ENCODE measurements at places on chromosomes 5 and 9. TPM values are rescaled to one million over a fixed set of nuclear protein-coding genes. Genes with fewer than 3 reads are reported as not detected.
A peak's percentile ranks its signal among the peaks of the same experiment; 100 is the strongest.

GRCh38 chr5:166649676-166650075 is 1641.8 kb upstream of the WWC1 start:
- DNase-seq, result no peak

- peak; percentile 22 for DNase-seq
These were observed 241.9 kb downstream of the SAXO1 start for GRCh38 chr9:18791074-18791473.

The SGCD gene
- total RNA-seq, result 1.7 TPM

The IFNK gene
- total RNA-seq, result not detected

- DNase-seq, result no peak
These were observed 22.4 kb downstream of the CXXC5 start for GRCh38 chr5:139670369-139671095.

The PCDHGA6 gene
- total RNA-seq, result 0.07 TPM

- no peak for DNase-seq
These were observed 15.9 kb downstream of the TLR4 start for GRCh38 chr9:117720066-117720465.

DNA sequence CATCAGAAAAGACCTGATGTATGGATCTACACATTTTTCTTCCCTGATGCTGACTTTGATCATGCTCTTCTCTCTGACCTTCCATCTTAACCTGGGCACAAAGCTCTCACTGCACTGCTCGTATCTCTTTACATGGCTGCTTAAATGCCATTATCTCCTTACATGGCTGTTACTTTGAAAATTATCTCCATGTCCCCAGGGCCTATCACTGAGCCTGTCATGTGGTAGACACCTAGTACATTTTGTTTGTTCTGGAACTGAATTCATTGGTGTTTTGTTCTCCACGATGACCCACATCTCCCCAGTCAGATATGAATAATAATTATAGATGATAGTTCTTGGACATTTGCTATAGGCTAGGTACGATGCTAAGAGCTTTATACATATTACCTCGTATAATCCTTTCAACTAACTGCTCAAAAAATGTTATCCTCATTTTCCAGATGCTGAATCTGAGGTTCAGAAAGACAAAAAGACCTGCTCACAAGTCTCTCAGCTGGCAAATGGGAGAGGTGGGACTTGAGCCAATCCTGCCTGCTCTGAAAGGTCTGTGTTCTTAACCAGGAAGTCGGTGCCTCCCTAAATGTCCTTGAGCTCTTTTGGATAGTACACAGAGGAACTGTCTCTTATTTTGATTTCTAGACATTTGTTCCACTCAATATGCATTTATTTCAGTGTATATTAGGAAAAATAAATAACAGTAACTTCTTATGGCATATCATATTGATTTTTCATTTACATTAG is 9.8 kb upstream of the CPEB4 start:
- DNase-seq, result no peak

DNA sequence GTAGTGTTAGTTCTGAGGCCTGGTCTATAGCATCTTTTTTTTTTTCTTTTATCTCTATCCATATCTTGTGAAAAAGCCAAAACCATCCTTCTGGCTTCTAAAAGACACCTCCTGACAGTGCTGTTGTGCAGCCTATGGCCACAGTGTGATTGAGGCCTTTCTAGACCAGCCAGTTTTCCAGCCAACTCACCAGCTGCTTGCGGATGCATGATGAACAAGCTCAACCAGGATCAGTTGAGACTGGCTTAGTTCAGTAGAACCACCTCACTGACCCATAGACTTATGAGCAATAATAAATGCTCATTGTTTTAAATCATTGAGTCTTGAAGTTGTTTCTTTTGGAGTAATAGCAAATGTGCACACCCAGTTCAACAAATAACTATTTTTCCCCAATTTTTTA is 296.9 kb downstream of the FAM170A start:
- DNase-seq, result no peak

DNA sequence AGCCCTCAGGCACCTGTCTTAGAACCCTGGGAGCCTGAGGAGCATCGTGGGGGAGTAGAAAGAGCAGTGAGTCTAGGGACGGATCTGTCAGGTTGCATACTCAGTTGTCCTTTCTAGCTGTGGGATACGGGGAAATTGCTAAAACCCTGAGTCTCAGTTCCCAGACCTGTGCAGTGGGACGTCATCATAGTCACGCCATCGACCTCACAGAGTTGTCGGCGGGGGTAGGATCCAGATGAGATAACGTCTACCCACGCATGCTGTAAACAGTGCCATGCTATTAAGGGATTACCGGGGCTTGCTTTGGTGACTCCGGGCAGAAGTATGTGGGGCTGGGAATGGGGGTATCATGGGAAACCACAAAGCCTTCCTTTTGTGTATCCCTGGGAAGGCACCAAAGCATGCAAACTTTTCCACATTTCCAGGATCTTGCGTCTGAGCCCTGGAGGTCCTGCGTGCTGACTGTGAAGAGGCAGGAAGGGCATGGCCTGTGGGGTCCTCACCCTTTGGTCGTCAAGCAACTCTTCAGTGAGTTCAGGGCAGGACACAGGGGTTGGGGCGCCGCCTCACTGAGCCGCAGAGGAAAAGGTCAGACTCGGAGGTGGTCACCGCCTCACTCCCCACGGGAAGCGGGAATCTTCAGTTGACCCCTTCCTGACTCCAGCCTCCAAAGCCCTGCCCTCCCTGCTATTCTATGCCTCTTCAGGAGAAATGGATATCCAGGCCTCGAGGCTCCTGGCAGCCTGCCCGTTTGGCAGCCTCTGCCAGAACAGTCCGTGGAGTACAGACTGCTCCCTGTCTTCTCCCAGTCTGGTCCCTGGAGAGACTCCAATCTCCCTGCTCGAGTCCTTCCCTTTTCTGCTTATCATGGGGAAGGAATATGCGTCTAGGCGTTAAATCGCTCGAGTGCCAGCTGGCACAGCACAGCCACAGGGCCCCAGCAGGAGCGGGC is 186.8 kb upstream of the KLF9 start:
- DNase-seq, result peak; percentile 100

The KCNT1 gene
- total RNA-seq, result not detected

DNA sequence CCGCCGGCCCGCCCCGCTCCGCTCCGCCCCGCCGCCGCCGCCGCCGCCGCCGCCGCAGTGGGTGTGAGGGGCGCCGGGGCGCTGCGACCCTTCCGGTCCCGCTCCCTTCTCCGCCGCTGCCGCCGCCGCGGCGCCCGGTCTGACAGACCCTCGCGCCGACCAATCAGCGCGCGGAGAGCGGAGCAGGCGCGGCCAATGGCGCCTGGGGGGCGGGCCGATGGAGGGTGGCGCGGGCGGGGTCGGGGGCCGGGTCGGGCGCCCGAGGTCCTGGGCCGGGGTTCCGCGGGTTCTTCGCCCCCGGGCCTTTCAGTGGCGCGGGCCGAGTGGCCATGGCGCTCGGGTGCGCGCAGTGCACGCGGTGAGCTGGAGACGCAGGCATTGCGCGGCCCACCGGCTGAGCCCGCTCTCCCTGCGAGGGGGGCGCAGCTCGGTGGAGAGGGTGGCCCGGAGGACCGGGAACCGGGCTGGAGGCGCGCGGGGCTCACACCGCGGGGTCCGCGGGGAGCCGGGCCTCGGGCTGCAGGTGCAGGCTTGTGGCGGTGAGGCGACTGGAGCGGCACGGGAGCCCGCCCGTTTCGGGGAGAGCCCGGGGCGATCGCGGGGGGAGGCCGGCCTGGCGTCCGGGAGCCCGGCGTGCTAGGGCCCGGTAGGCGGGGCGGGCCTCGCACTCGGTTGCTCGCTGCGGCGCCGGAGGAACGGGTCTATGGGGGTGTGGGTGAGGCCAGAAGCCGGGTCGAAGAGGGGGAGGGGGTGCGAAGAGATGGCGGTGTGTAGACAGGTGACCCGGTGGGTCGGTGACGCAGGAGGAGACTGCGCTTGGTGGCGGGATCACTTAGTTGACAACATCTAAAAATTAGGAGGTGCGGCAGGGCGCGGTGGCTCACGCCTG is at the start of gene MAPK9:
MAPK9 (minus strand) TSS at position 141 of the 889 bp plus-strand sequence. CDS start 11,522 bp downstream, outside the sequence.
- peak; percentile 74 for DNase-seq

DNA sequence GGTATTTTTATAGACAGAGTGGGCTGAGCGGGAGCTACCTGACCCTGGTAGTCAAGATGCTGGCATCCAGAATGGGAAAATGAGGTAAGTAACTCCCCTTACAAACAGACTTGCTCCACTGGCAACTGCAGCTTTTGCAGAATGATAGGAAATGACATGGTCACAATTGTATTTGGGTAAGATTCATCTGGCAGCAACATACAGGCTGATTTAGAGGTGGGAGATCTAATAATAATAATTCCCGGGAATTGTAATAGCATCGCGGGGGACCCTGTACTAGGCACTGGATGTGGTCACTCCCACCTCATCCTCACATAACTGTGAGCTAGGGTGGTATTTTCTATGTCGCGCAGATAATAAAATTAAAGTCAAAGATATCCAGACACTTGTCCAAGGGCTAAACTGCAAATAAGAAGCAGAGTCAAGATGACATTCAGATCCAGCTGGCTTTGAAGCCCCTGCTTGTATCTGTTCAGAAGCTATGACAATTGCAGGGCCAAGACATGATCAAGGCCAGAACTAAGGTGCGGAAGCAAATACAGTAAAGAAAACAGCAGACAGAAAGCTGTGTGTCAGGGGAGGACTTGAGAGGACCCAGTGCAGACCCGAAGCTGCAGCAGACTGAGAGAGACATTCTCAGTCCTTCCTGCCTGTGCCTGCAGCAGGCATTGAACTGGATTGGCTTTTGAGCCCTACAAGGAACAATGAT is 507.2 kb downstream of the BNC2 start:
- no peak for DNase-seq

GRCh38 chr5:73911761-73912393 is 285.9 kb downstream of the ARHGEF28 start:
- no peak for DNase-seq

- DNase-seq, result no peak
These were observed 60.5 kb upstream of the GAS1 start for GRCh38 chr9:87007711-87008366.

- peak; percentile 82 for DNase-seq
These were observed 632 bp upstream of the PRKAA1 start for GRCh38 chr5:40798801-40799210.

The INVS gene
- total RNA-seq, result 11.9 TPM

DNA sequence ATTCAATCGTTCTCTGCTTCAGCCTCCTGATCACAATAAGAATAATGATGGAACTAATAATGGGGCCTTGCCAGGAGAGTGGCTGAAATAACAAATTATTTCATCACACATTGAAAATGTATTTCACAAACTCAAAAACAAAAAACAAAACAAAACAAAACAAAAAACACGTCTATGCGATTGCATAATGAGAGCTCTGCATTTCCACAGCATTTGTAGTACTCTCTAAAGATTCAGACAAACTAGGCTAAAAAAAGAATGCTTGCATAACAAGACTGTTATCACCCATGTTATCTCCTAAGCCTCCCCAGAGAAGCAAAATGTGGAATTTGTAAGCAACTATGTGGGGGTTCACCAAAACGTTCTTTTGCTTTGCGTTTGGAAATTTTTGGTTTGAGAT is 48.1 kb downstream of the PRELID2 start:
- no peak for DNase-seq

The PDZD2 gene
- 7.1 TPM for total RNA-seq

DNA sequence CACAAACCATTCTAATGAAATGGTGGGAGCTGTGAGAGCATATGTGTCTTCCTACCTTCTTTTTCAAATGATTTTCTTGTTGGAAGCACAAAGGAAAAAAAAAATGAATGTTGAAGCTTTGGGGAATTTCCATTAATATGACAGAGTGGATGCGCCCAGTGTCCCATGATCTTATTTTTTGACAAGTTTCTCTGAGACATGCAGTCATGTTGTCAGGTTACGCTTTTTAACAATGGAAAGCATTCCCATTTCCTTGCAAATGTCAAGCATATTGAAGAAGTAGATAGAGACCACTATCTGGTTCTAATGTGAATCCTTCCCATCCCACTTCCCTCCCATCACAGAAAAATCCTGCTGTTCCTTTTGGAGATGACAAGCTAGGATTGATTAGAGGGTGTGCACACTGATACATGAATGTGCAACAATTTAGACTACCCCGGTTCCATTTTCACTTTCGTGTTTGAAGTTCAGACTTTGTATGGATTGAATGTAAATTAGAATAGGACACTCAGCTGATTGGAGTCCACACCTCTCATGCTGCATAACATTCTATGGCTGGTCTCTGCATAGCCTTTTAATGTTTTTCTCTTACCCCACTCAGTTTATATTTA is 919.4 kb downstream of the TLE4 start:
- DNase-seq, result no peak

The DPYSL3 gene
- 88.2 TPM for total RNA-seq

DNA sequence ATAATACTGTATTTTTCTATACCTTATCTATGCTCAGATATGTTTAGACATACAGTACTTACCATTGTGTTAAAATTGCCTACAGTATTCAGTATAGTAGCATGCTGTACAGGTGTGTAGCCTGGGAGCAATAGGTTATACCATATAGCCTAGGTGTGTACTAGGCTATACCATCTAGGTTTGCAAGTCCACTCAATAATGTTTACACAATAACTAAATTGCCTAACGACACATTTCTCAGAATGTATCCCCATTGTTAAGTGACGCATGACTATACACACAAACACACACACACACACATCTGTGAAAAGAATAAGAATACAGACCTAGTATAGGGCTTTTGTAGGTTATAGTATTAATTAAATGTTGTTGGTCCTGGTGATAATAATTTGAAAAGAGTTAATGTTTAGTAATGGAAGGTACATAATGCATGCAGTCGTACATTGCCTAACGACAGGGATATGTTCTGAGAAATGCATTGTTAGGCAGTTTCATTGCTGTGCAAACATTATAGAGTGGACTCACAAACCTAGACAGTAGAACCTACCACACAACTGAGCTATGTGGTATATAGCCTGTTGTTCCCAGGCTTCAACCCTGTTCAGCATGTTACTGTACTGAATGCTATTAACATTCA is 13.6 kb downstream of the TDRD7 start:
- DNase-seq, result no peak

DNA sequence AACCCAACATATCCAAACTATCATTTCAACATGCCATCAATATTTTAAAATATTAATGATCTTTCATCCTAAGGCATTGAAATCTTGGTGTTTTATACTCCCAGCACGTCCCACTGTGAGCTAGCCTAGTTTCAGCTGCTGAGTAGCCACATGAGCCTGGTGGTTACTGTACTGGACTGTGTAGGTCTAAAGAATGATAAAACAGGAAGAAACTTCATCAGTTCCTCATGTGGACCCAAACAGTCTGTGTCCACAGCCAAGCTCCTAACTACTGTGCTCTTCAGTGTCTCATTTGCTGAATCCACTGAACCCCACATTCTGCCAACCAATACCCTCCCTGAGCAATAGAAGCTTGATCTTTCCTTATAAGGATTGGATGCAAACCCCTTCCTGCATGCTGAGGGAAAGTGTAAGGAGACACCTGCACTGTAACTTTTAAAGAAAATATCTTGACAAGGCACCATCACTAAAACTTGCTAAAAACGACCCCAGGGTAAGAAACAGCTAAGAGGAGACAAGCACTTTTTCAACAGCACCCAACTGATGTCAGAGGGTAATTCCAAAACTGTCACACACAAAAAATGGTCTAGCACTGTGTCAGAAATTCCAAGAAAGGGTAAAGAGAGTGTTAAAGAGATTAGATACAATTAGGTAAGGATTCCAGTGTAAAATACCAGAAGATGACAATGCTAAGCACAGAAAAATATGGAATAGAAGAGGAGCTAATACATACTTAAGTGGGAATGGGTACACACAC is 126.9 kb downstream of the SPOCK1 start:
- peak; percentile 27 for DNase-seq

The ALDH7A1 gene
- total RNA-seq, result 15.6 TPM

GRCh38 chr5:14672484-14673394 is 8.2 kb downstream of the OTULIN start:
- DNase-seq, result peak; percentile 72

The ROPN1L gene
- 3.0 TPM for total RNA-seq

GRCh38 chr5:34865091-34865490 is 26.1 kb downstream of the TTC23L start:
- no peak for DNase-seq

GRCh38 chr5:113794981-113795380 is 281.5 kb downstream of the YTHDC2 start:
- DNase-seq, result no peak

The PLPPR1 gene
- total RNA-seq, result not detected

All from M059J (cell line).